A549 treated with CORT108297 at 1 μM for 4 hours (cell line): ENCODE measurements at places on chromosomes 3 and 15. TPM values are rescaled to one million over a fixed set of nuclear protein-coding genes. Genes with fewer than 3 reads are reported as not detected.

ANKUB1 gene
- total RNA-seq = 0.06 TPM in 1 of 5 replicates, not detected in the others

GOLGA6L4 gene
- total RNA-seq = 0.73 to 1.8 TPM (median 0.90 TPM) in 5 replicates

PCBP4 gene
- total RNA-seq = 10.8 to 15.6 TPM (median 14.3 TPM) in 5 replicates

PPCDC gene
- total RNA-seq = 16.2 to 22.0 TPM (median 19.9 TPM) in 5 replicates

CKMT1A gene
- total RNA-seq = 2.5 to 4.1 TPM (median 2.7 TPM) in 5 replicates

HGD gene
- total RNA-seq = 14.2 to 21.1 TPM (median 16.4 TPM) in 5 replicates

JMJD7 gene
- total RNA-seq = 2.7 to 4.2 TPM (median 3.7 TPM) in 5 replicates

IL5RA gene
- not detected in 5 replicates for total RNA-seq

NDN gene
- total RNA-seq = 0.05 to 0.08 TPM (median 0.06 TPM) in 3 of 5 replicates, not detected in the others

PRR23E gene
- not detected in 5 replicates for total RNA-seq

SGO1 gene
- total RNA-seq = 13.8 to 19.7 TPM (median 15.3 TPM) in 5 replicates

ATP10A gene
- 7.2 to 8.6 TPM (median 7.3 TPM) in 5 replicates for total RNA-seq

NBEAL2 gene
- 42.2 to 72.6 TPM (median 61.1 TPM) in 5 replicates for total RNA-seq

KLHL40 gene
- total RNA-seq = not detected in 5 replicates

RBPMS2 gene
- total RNA-seq = 6.5 to 9.6 TPM (median 8.9 TPM) in 5 replicates

FSIP1 gene
- total RNA-seq = 0.49 to 0.74 TPM (median 0.61 TPM) in 5 replicates

LINGO1 gene
- total RNA-seq = 8.5 to 13.7 TPM (median 9.8 TPM) in 5 replicates

KBTBD8 gene
- total RNA-seq = 0.41 to 0.53 TPM (median 0.43 TPM) in 5 replicates

CCR1 gene
- not detected in 5 replicates for total RNA-seq

CLSTN2 gene
- 0.02 to 0.05 TPM (median 0.03 TPM) in 5 replicates for total RNA-seq

RETNLB gene
- not detected in 5 replicates for total RNA-seq

PTH1R gene
- 0.51 to 1.1 TPM (median 0.67 TPM) in 5 replicates for total RNA-seq

TP63 gene
- 0.35 to 0.57 TPM (median 0.37 TPM) in 5 replicates for total RNA-seq

B3GNT5 gene
- 18.8 to 29.3 TPM (median 24.1 TPM) in 5 replicates for total RNA-seq

SLC2A2 gene
- not detected in 5 replicates for total RNA-seq

CHST13 gene
- total RNA-seq = 0.50 to 1.4 TPM (median 1.1 TPM) in 5 replicates

CPN2 gene
- not detected in 5 replicates for total RNA-seq

IQCF5 gene
- not detected in 5 replicates for total RNA-seq

TYRO3 gene
- total RNA-seq = 13.4 to 15.8 TPM (median 14.3 TPM) in 5 replicates

CDAN1 gene
- total RNA-seq = 5.8 to 8.3 TPM (median 6.5 TPM) in 5 replicates

SPINK8 gene
- total RNA-seq = not detected in 5 replicates

GUCA1C gene
- not detected in 5 replicates for total RNA-seq

HTR3D gene
- not detected in 5 replicates for total RNA-seq

POTEB2 gene
- total RNA-seq = not detected in 5 replicates

FAM43A gene
- total RNA-seq = 3.8 to 9.7 TPM (median 8.6 TPM) in 5 replicates

P3H2 gene
- total RNA-seq = 28.4 to 46.4 TPM (median 35.6 TPM) in 5 replicates
